ENCODE measurements at places on chromosomes 1 and 21.

DNA sequence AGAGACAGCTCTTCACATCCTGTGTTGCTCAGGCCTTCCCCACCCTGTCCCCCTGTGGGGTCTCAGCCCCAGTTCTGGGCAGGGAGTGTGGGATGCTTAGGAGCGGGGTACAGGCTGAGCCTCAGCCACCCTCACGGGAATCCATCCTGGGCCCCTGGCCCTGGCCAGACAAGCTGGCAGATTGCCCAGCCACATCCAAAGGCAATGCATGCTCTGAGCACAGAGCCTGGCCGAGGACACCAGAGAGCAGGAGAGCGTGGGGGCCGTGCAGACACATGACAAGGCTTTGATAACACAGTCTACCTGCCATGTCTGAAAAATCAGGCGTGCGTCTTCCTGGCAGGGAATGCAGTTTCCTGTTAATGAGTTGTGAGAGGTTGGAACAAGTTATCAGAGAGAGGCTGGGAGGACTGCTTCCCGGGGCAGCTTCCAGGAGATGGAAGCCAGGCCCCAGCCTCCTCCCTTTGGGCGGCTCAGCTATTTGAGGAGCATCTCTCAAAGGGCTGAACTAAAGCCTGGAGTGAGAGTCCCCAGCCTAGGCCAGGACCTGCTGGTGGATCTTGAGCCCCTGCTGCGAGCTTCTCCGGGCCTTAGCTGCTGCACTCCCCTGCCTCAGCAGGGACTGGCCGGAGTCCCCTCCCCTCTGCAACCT lies 72.2 kb upstream of the SELENON start:
- DNase-seq: no peak

DNA sequence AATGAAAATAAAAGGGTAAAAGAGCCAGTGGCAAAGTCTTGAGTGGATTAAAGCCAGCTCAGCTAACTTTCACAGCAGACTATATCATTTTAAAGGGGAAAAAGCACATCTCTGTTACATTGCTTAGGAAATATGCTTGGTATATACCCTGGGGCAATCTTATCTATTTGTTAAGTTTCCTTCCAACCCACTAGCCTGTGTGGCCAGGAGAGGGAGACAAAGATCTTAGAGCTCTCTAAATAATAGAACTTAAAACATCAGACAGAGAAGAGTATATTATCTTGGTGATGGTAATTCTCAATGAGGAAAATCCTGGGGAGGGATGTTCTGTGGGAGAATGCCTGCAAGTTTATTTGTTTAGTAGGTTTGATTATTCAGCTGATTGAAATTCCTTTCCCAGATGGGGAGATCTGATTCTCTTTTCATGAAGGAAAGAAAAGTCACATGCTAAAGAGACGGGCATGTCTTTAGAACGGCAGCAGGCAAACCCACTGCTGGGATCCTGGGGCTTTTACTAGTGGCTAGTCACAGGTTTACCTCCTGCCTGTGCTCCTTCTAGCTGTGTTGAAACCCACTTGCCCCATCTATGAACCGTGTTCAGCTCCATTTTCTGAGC lies 3.6 kb downstream of the KCNE2 start:
- no peak for DNase-seq

GRCh38 chr1:52601991-52602855 lies at the start of gene GPX7:
Gene GPX7, plus strand, starts transcription at chr1:52602371. Its CDS starts 39 bp downstream, at chr1:52602410.
- no peak for DNase-seq

DNA sequence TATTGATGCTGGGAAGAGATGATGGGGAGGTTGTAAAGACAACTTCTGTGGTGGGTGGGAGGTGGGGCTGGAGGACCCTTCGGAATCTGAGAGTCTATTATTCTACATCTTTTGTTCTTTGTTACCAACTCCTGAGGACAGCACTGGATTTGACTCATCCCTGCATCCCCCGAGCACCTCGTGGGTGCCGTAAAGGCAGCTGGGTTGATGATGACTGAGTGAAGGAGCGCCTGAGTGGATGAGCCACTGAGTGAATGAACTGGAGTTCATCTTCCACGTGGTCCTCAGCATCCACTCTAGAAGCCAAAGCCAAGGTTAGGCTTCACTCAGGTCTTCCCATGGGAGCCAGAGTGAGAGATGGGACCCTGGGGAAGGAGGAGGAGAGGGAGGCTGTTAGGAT lies 77.6 kb downstream of the LRRN2 start:
- no peak for DNase-seq

GRCh38 chr1:211318576-211319280 lies 7.9 kb upstream of the TRAF5 start:
- no peak for DNase-seq

DNA sequence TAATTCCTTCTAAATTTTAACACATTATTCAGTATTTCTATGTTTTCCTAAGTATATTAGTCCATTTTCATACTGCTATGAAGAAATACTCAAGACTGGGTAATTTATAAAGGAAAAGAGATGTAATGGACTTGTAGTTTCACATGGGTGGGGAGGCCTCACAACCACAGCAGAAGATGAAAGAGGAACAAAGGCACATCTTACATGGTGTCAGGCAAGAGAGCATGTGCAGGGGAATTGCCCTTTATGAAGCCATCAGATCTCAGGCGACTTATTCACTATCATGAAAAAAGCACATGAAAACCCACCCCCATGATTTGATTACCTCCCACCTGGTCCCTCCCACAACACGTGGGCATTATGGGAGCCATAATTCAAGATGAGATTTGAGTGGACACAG lies 15.6 kb downstream of the GBP5 start:
- no peak for DNase-seq

- DNase-seq: no peak
Observed at GRCh38 chr1:112866151-112866550, 89.8 kb downstream of the SLC16A1 start.

GRCh38 chr1:8097077-8097799 lies 71.1 kb upstream of the ERRFI1 start:
- DNase-seq: no peak

GRCh38 chr1:172916116-172916515 lies 134.6 kb downstream of the TNFSF18 start:
- no peak for DNase-seq

GRCh38 chr1:151476083-151476482 lies 16.8 kb upstream of the POGZ start:
- no peak for DNase-seq

DNA sequence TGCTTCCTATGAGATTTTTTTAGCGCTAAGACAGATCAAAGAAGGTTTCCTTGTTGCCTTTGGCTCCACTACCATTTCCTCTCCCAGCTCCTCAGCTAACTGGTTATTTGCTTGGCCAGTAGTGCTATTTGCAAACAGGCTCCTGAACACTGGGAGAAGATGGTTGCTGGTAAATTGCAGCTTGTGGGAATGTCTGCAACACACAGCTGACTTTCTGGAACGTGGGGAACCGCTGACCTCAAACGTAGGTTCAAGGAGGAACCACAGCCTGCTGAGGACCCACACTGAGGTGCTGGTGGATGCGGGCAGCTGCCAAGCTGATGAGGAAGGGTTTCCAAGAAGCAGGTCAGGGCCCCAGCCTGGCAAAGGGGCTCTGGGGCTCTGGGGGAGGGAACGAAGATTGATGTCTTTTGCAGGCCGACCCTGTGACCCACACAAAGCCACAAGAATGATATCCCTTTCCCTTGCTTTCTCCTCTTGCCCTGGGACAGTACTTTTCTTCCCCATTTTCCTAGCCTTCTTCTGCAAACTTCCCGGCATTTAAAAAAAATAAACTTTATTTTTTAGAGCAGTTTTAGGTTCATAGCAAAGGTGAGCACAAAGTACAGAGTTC lies 24.8 kb downstream of the GNG4 start:
- DNase-seq: no peak

DNA sequence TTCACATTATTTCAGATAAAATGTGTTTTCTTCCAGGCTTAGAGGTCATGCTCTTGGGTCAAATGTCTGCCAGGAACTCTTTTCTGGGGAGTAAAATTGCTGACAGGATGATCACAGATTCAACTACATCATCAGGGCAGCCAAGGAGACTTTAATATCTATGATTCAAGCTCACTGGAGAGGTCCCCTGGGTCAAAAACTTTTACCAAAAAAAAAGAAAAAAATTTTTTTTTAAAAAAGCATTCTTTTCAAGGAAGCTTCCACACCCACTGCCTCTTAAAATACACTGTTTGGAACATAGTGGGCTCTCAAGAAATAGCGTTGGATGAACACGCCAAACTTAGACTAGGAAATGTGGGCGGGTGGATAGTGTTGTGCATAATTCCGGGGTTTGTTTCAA lies 81.3 kb downstream of the TIAM1 start:
- no peak for DNase-seq
